ENCODE measurements at places on chromosomes 5 and 9. TPM values are rescaled to one million over a fixed set of nuclear protein-coding genes. Genes with fewer than 3 reads are reported as not detected.

- DNase-seq = no peak
Observed at GRCh38 chr5:132095424-132095972, 21.9 kb downstream of the CSF2 start.

- DNase-seq = no peak
Observed at GRCh38 chr5:148497757-148498156, 114.0 kb downstream of the FBXO38 start.

GRCh38 chr9:113465599-113466140 is 2.1 kb downstream of the RGS3 start:
- DNase-seq = no peak

- no peak for DNase-seq
Observed at GRCh38 chr9:35335164-35335563, 154.7 kb upstream of the RUSC2 start.

DNA sequence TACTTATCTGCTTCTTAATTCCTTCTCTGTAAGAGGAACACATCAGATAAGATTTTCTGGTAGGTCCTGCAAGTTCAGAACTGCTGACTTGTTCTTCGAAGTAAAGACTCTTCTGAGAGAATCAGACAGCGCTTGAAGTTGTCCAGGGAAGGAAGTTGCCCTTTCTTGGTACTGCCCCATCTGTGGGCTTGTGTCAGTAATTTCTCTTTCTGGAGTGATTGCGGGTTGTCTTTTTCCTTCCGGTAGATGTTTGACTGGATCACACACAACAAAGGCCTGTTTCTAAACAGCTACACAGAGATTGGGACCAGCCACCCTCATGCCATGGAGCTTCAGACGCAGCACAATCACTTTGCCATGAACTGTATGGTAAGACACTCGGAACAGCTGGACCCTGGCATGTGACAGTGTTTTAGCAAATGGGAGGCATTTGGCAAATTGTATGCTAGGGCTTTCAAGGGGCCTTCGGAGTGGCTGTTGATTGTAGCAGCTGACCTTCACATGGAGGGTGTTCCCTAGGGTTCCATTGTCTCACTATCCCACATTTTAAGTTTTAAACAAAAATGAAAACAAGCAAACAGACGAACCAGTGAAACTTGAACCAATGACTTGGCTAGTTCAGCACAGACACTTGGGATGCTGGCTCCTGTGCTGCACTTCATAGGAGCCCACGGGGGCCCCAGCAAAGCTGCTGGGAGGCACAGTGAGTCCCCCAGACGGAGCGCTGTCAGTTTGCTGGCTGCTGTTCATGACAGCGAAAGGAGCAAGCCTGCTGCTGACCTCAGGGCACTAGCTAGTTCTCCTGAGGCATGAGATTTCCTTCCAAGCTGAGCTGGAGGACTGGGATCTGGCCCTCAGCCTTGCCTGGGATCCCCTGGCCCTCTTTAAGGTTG is 149.9 kb downstream of the TRIO start:
- no peak for DNase-seq

- DNase-seq = no peak
Observed at GRCh38 chr5:171926311-171926710, 80.1 kb downstream of the FBXW11 start.

- no peak for DNase-seq
Observed at GRCh38 chr5:160961761-160962160, 109.8 kb upstream of the ATP10B start.

DNA sequence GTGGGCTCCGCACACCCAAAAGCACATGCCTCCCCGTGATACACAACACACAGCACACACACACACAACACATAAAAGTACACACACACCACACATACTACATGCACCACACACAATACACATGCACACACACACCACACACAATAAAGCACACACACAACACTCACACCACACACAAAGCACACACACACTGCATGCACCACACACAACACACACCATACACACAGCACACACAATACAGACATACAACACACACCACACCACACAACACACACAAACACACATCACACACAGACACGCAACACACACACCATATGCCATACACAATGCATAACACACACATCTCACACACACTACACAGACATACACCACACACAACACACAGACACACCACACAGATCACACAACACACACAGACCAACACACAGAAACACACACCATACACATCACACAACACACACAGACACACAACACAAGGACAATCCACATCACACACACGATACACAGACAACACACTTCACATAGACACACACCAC is 3.4 kb upstream of the CCDC187 start:
- no peak for DNase-seq

- DNase-seq = no peak
Observed at GRCh38 chr5:145204743-145205142, 630.4 kb downstream of the PRELID2 start.

- DNase-seq = no peak
Observed at GRCh38 chr5:179516221-179516620, 34.1 kb upstream of the RUFY1 start.

DNA sequence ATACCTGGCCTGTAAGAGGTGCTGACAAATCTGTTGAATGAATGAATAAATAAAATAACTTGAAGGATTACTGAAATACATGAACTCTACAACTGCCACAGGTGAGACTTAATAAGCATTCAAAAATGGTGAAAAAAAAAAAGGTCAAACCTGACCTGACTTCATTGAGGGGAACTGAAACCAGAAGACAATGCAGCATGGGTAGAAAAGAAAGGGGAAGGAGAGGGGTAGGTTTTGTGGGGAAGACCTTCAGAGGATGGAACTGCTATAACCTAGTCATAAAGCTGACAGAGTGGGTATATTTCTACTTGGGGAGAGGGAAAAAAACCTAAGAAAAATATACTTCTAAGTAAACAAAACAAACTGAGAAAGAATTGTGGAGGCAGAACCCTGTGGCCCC is 56.6 kb downstream of the RASEF start:
- DNase-seq = no peak

DNA sequence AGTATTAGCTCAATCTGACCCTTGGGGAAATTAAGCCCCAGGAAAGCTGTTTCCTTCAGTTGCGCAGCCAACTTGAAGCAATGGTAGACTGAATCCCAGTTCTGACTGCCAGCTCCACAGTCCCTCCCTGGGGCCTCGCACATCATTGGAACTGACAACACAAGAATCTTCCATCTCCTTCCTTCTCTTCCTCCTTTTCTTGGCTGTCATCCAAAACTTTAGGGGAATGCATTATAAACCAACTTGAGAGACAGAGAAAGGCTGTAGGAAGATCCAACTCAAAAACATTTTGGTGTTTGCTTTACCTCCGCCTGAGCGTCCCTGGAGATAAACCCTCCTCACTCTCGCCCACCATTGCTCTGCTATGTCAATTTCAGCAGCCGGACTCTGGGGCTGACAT is 16.6 kb downstream of the KCNIP1 start:
- no peak for DNase-seq

- no peak for DNase-seq
Observed at GRCh38 chr5:135315386-135315785, 83.6 kb downstream of the MACROH2A1 start.

GRCh38 chr9:38035873-38036272 is 33.2 kb downstream of the SHB start:
- no peak for DNase-seq

- DNase-seq = no peak
Observed at GRCh38 chr9:130972957-130973685, 34.1 kb upstream of the FIBCD1 start.

GRCh38 chr5:131224387-131225201 is 39.3 kb upstream of the CDC42SE2 start:
- peak; percentile 59 for DNase-seq

DNA sequence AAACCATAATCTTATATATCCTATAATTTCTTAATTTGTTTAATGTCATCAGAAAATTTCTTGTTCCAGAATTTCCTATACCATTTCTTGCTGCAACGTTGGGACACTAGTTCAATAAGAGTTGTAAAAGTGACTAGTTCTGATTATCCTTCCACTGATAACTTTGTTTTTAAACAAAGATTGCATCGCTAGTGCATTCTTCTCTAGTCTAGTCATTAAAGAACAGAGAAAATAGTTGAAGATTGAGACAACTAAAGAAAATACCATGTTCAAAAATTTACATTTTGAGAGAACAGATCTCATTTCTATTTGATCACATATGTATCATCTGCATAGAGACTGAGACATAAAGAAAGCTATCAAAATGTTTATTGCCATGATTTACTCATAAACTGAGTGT is 1888.2 kb downstream of the EFNA5 start:
- no peak for DNase-seq

DNA sequence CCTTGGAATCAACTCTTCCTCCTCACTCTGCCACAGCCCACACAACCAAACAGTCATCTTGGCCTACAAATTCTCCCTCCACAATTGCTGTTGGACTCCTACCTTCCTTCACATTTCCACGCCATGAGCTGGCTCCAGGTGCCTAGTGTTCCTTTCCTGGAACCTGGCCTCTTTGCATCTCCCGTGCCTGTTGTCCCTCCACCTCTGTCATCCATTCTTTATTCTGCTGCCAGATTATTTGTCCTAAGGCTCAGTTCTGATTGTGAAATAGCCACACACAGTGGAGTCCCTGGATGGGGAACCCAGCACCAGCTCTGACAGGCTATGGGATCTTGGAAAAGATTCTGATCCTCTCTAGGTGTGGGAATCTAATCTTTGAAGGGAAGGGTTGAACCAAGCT is 109.1 kb upstream of the ANKH start:
- DNase-seq = no peak

DNA sequence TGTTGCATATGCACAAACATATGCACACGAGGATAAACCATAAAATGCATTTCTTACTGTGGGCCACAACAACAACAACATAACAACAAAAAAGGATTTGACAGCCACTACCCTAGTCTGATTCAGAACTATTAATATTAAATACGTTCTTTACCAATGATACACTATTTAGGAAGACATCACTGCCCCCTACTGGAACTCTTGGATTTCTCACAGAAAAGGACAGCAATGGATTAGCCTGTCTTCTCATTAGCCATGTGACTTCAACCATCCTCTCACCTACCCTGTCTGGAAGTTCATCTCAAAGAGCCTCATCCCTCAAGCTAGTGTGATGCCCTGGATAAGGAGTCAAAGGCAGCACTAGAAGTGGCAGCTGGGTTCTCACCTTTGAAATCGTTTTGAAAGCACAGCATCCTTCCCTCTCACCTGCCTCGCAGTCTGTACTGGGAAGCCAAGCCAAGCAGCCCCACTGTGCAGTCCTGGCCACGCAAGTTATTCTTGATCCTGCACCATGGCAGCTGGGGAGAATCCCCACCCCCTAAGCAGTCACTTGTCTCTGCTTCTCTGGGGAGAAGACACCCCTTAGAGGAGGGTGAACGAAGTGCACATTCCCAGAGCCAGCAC is 64.6 kb downstream of the SH3TC2 start:
- DNase-seq = no peak

KCTD16 gene
- not detected for total RNA-seq

SMIM23 gene
- total RNA-seq = not detected

MAST4 gene
- 12.8 TPM for total RNA-seq

PCA3 gene
- total RNA-seq = not detected

SLC6A18 gene
- total RNA-seq = not detected

GADD45G gene
- total RNA-seq = 5.3 TPM

CDKN2B-AS1 gene
- 124 TPM for total RNA-seq

FCHO2 gene
- total RNA-seq = 47.5 TPM

SH3TC2 gene
- total RNA-seq = 0.47 TPM

Data from left colon (tissue), 2 donors.